ENCODE measurements at places on chromosomes 7 and 10.

- DNase-seq: no peak
Measured at GRCh38 chr10:29448125-29448524, 159.3 kb downstream of the LYZL1 start.

DNA sequence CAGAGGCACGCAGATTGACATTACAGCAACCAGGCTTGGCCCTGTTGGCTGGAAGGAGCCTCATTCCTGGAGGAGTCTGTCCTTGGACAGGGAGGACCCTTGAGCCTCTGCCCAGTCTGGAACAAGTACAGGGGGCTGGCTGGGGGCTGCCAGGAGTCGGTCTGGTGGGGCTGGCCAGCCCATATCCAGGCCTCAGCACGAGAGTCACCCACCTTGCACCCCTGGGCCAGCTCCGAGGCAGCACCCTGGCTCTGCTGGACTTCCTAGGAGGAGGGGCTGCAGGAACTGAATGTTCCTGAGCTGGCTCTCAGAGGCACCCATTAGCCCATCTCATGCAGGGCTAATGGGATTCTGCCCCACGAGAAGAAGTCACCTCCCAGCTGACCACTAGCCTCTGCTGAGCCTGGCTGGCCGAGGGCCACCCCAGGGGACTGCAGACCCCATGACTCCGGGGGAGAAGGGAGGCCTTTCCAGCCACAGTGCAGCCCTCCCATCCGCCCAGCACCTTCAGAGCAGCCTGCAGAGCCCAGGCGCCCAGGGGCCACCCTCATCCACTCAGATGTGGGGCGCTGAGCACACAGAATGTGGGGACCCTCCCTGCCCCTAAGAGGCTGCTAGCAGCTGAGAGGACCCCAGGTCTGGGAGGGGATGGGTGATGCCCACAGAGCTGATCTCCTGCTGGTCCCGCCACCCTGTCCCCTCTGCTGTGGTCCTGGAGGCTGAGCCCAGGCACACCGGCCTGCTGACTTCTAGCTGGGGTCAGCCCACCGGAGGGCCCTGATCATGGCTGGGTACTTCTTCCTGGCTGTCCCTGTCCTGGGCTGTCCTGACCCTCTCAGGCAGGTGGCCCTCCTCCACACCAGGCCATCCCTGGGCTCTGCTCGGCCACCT is 14.8 kb upstream of the INPP5A start:
- no peak for DNase-seq

GRCh38 chr10:50375051-50375452 is 123.7 kb upstream of the ASAH2 start:
- DNase-seq: no peak

DNA sequence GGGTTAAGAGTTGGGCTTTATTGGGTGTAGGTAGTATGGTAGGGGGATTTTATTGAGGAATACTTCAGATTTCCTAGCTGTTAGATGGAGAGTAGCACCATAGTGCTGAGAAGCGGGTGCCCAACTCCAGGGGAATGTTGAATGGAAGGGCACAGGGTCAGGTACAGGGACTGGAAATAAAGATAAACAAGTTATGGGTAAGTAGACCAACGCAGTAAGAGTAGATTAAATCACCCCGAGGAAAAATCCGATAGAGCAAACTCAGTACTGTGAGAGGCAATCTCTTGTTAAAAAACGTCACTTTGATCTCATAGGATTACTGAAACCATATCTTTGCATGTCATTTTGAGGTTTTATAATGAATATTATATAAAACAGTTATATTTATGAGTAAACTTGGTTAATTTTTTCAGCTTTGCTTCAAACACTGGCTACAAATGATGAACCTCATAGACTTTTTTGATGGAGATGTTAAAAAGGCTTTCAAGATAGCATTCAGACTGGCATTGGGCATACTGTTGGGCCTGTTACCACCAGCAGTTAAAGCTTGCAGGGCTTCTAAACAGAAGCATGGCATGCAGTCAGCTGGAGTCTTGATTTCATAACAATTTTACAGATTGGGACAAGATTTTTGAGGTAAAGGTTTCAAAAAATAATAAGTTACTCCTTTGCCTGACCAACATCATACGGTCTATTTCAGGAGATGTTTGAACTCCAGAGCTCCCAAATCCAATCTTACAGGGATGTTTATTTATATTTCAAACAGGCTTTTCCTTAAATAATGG is 7.1 kb downstream of the AHR start:
- DNase-seq: no peak

DNA sequence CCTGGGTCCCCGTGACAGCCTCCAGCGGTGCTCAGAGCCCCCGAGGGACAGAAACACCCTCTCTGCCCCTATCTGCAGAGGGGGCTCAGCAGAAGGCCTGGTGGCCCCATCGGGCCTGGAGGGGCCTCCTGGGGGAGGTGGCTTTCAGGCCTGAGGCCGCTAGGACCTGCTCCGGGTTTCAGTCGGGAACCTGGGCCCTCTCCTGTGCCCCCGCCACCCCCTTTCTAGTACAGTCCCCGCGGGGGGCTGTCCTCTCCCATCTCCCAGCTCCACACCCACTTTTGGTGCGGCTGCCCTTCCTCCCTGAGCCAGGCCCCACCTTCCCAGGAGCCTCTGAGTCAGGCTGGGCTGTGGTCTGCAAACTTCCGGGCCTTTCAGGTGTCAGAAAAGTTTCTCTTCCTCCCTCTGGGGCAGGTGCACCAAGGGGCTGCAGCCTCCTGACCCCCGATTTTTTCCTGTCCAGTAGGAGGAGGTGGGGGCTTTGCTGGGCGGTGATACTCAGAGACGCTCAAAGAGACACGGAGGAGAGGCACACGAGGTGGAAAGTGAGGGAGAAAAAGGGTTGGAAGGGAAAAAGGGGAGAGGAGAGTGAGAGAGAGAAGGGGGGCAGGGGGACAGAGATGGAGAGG is 692 bp downstream of the CARD11 start:
- DNase-seq: no peak

- no peak for DNase-seq
Measured at GRCh38 chr10:716821-717220, 27.4 kb upstream of the DIP2C start.

DNA sequence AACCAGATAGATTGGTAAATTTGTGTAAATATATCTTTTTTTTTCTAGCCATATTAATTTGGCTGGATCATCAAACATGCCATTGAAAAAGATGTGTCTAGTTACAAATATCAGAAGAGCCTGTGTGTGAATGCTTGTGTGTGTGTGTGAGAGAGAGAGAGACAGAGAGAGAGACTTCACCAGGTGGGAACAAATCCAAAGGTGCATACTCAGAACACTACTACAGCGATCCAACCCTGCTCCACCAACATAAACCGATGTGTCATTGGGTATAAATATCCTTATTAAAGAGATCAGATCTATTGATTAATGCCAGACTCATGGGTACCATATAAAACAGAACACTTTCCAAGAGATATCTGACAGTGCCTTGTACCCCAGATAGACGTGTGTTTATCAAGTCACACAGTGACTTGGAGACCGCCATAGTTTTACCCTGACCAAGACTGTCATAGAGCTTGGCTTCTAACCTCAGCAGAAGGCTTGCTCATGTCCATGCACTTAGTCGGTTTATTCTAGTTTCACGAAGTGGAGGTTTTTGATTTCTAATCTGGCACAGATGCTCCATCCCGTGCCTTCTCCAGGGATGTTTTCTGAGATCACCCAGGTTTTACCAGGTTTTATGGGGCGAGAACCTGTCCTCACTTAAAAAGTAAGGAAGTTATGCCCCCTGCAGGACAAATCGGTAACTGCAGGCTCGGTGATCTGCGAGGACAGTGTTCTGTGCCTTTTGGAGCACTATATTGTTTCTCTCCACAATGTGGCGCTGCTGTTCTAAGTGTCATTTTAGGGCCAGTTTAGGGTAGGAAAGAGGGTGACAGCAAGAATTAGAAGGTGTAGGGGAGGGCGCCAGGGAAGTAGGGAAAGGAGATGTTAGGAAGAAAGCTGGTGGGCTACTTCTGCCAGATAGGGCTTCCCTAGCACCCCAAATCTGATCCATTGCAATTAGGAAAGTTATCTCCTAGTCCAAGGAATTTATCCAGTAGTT is 29.3 kb upstream of the WNT8B start:
- peak; percentile 67 for DNase-seq

DNA sequence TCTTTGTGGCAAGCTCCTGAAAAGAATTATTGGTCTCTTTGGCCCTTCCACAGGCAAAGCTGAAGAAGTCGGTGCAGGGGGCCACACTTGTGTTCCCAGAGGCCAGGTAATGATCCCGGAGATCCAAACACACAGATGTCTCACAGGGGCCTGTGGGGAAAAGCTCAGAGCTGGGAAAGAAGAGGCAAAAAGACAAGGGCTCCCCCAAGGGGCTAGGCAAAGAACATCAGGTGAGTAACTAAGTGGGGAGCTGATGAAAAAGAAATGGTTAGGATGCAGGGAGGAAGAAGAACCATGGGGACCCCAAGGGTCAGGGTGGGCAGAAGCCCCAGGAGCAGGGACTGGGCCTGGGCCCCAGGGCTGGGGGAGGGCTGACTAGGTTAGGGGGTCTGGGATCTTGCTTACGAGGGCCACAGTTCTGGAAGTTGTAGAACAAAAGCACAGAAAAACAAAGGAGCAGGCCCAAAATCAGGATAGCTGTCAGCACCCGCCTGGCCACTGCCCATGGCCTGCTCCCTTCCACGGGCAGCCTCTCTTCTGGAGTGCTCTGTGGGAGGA is 1.1 kb downstream of the KEL start:
- no peak for DNase-seq

- DNase-seq: no peak
Measured at GRCh38 chr10:24650669-24651391, 72.9 kb downstream of the ARHGAP21 start.

DNA sequence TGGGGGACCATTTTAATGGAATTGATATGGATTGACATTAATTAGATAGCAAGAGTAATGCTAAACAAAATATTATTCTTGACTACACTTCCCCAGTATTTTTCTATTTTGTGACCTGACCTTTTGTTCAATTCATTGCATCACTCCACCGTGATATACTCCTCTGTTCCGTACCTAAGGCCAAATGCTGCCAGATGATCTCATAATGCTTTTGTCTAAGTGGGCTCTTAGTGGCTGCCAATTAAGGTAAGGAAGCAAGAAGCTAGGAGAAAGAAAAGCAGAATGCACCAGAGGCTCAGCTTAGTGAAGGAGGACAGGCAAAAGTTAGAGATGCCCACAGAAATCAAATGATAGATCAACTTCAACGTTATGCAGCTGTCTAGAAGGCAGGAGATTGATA is 36.4 kb downstream of the FEZF1 start:
- DNase-seq: no peak

DNA sequence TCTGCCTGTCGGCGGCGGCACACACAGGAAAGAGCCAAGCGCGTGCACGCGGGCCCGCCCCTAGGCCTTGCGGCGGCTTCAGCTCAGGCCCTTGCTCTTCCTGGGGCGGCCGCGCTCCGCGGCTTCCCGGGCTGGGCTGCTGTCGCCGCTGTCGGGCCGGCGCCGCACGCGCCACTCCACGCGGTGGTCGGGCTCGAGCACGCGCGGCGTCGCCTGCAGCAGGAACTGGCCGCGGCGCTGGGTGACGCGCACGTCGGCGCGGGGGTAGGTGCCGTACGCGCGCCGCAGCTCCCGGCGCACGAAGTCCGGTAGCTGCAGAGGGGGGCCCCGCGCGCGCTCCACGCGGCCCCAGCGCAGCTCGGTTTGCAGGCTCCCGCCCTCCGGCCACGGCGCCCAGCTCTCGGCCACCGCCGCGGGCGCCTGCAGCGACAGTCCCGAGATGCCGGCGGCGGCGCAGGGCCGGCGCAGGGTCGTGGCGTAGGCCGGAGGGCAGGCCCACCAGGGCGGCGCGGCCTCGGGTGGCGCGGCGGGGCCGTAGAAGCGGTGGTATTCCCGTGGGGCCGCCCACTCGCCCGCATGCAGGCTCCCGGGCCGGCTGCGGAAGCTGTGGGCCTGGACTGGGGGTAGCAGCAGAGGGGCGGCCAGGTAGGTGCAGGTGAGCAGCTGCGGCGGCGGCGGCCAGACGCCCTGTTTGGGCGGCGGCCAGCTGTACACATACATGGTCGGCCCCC is 804 bp downstream of the C10orf95 start:
- peak; percentile 24 for DNase-seq

DNA sequence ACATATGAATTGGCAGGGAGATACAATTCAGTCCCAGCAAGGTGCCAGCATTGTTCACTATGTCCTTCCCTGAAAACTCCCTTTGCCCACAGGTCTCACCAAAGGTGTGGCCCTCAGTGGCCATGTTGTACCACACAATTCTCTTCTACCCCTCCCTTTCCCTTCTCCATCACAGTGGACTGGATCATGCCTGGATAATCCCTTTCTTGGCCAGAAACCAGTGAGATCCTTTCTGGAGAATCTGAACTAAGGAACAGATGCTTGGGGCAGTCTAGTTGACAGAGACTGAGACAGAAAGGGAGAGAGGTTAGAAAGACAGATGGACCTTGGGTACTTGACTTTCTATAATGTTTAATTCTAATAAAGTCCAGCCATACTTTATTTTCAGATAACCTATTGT is 9.5 kb downstream of the NMT2 start:
- no peak for DNase-seq

DNA sequence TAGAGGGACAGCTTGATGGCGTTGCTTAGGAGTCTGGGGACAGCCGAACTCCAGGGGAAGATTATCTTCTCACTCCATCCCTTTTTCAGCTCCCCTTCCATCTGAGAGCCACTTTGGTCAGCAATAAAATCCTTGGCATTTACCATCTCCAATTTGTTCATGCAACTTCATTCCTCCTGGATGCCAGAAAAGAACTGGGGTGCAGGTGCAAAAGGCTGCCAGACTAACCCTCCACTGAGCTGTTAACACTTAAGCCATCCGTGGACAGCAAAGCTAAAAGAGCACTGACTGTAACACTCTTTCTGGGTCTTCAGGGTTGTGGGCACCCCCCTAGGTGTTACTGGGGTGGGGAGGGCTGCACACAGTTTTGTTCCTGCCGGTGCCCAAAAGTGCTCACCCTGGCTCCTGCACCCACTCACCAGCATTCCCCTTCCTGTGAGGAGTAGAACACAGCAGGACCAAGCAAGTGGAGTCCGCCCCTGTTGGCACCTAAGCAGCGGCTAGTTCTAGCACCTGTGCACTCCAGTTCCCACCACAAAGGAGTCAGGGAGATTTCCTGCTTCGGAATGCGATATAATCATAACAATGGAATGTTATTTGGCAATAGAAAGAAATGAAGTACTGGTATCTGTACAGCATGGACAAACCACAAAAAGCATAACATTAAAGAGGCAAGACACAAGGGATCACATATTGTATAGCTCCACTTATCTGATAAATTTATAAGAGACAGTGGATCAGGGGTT is 95.1 kb downstream of the NPY start:
- no peak for DNase-seq

GRCh38 chr10:102024799-102025198 is 31.2 kb downstream of the ARMH3 start:
- DNase-seq: no peak

DNA sequence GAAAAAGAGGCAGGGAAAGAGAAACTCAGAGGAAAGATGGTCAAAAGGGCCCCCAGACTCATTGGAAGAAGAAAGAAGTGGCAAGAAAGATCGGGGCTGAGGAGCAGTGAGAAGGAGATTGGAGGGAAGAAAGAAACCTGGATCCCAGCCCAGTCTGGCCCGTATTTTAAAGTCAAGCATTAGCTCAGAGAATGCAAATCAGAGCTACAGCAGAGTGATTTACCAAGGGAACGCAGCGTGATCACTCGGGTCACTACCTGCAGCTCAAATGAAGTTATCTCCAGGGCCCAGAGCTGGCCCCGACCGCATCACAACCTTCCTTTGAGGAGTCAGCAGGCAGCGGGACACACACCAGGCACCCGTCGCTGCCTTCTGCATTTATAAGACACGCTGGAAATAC is 72.8 kb downstream of the CARD11 start:
- DNase-seq: no peak

- no peak for DNase-seq
Measured at GRCh38 chr10:65377687-65378086, 1548.1 kb upstream of the LRRTM3 start.

- no peak for DNase-seq
Measured at GRCh38 chr7:158067931-158068482, 519.6 kb downstream of the PTPRN2 start.

GRCh38 chr7:90536449-90536848 is 59.7 kb upstream of the CDK14 start:
- no peak for DNase-seq
